ENCODE measurements at places on chromosomes 12 and 14.

DNA sequence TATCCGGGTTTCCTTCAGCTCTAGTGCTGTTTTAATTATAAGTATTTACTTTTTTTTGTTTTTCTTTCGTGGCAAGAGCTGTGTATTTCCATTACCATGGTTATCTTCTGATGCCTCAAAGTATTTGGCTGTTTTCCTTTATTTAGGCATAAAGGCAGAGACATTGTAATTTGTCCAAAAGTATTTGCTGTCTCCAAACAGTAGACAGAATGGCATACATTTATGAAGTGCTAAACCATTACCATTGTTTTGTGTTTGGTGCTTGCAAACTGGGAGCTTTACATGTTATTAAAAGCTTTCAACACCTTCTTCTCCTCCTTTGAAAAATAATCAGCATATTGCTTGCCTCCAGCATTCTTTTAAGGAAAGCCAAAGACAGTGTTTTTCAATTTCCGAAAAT lies 46.3 kb downstream of the FLRT2 start:
- no peak for DNase-seq

- peak; percentile 72 for DNase-seq
Observed at GRCh38 chr14:76926521-76927251, 100.5 kb downstream of the LRRC74A start.

- no peak for DNase-seq
Observed at GRCh38 chr14:62206456-62206855, 444.2 kb downstream of the SNAPC1 start.

DNA sequence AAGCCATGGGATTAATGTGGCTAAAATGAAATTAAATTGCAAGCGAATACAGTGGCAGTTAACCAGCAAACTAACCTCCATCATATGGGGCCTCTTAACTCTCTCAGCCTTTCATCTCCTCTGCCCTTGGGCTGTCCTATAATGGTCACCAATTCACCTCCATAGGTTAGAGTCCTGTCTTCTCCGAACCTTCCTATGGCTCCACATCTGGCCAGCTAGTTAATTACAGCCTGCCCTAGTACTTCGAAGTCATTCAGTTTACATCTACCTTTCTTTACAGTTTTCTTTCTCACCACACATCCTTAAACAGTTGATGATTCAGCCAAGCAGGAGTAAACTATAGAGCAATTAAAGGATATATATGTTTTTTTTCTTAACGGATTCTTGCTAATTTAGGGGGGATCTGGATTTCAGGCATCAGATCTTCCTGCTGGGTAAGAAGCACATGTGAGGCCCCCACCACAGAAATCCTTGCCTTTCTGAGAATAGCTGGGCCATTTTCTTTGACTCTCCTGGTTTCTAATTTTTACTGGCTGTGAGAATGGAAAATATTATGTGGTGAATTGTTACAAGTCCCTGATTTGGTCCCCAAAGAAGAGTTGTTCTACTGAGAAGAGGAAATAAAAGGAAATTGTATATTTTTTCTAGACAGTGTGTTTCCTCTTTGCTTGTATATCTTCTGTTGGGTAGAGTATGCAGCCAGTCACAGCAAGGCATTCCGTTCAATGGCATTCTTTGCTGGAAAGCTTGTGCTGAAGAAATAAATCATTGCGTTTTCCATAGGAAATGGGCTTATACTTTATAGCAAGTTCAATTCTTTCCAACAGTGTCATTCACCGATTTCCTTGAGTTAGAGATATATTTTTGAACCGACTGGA lies 16.7 kb downstream of the HMGA2 start:
- DNase-seq = no peak

- DNase-seq = no peak
Observed at GRCh38 chr14:41457393-41457792, 149.3 kb upstream of the LRFN5 start.

DNA sequence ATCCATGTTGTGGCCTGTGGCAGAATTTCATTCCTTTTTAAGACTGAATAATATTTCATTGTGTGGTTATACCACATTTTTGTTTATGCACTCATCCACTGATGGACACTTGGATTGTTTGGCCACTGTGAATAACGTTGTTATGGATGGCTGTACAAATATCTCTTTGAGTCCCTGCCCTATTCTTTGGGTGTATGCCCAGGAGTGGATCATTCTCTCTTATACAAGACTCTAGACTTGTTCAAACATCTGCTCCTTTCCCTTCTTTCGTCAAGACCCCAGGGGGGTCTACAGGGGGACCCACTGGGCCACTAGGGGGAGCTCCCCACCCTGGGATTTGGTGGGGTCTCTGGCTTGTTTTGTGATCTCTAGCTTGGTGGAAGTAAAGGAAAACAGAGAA lies 77.4 kb downstream of the FBXL14 start:
- DNase-seq = no peak

DNA sequence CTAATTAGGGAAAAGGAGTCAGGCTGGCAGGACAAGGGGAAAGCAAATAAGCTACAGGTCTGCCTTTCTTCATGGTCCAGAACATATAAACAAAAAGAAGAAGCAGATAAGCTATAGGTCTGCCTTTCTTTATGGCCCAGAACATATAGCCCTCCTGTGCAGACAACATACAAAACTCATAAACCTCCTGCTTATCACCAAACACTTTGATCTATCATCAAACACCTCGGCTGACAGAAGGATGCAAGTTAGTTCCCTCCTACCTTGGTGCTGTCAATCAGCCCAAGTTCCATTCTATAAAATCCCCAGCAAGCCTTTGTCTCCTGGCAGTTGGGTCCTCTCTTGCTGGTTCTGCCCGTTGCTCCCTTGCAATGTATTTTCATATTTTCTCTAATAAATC lies 23.2 kb downstream of the AMN1 start:
- no peak for DNase-seq

DNA sequence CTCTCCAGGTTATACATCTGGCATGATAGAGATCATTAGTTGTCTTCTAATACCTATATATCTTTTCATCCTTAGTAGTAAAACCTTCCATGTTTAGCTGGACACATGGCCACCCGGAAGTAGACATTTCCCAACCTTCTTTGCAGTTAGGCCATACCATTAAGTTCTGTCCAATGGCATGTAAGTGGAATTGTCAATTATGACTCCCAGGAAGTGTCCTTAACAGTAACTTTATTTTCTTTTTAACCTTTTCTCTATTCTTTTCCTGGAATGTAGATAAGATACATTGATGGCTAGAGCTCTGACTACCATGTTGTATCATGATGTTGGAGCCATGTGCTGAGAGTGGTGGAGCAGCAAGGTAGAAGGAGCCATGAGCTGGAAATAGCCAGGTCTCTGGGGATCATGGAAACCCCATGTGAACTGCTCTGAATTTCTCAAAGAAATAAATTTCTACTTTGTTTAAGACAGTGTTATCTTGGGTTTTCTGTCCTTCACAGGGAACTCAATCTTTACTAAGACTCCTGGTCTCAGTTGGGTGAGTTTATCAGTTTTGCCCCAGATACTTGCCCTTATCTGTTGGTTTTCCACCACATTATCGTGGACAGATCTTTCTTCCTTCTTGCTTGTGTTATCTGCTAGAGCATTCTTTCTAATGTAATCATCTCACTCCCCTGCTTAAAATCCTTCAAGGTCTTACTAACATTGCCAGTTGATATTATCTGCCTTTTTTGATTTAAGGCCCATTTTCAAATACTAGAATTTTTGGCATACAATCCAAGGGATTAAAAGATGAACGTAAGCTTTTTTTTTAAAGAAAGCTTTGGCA lies 5.1 kb upstream of the LTA4H start:
- no peak for DNase-seq

- no peak for DNase-seq
Observed at GRCh38 chr14:98576463-98576862, 695.5 kb downstream of the BCL11B start.

GRCh38 chr12:77946541-77947061 lies 115.9 kb downstream of the NAV3 start:
- no peak for DNase-seq

- peak; percentile 31 for DNase-seq
Observed at GRCh38 chr14:104436741-104437701, 142.5 kb upstream of the C14orf180 start.

DNA sequence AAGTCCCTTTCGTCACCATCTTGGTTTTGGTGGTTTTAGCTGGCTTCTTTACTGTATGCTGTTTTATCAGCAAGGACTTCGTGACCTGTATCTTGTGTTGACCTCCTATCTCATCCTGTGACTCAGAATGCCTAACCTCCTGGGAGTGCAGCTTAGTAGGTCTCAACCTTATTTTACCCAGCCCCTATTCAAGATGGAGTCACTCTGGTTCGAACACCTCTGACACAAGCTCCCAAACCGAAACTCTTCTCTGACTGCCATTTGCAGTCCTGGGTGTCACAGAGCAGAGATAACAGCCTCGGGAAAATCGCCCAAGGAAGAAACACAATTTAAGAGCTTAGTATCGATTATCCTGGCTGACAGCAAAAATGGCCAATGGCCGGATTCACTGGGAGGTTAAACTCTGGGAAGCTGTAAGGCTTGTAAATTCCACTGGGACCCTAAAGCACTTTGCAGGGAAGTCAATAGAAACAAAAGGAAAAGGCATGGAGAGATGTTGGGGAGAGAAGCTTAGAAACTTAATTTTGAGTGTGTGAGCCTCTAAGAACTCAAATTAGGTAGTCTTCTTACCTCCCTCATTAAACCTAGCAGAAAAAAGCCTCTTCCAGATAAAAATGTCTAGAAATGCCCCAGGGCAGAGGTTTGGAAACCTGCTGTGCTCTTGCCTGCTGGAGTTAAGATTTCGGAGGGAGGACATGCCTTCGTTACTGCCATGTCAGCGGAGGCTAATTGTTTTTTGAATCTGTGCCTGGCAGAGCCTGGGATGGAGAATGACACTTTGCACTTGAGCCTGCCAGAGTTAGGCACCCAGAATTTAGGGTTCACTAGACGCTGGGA lies 56.5 kb upstream of the RPH3A start:
- no peak for DNase-seq

DNA sequence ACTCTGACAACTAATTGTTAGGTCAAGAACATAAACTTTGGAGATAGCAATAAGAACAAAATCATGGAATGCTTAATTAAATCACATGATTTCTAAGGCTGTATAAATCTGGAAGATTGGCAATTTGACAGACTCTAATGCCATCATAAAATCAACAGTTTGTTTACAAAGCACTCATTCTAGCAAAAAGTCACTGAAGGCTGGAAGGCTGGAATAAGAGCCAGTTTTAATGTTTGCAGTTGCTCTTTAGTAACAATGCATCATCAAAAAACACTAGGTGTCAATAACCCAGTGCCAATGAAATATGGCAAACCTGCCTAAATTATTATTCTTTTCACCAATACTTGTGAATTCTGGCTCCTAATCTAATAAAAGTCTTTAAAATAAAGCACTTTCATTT lies 65.0 kb downstream of the NUMB start:
- DNase-seq = no peak

- no peak for DNase-seq
Observed at GRCh38 chr14:79841433-79841832, 369.9 kb downstream of the DIO2 start.

DNA sequence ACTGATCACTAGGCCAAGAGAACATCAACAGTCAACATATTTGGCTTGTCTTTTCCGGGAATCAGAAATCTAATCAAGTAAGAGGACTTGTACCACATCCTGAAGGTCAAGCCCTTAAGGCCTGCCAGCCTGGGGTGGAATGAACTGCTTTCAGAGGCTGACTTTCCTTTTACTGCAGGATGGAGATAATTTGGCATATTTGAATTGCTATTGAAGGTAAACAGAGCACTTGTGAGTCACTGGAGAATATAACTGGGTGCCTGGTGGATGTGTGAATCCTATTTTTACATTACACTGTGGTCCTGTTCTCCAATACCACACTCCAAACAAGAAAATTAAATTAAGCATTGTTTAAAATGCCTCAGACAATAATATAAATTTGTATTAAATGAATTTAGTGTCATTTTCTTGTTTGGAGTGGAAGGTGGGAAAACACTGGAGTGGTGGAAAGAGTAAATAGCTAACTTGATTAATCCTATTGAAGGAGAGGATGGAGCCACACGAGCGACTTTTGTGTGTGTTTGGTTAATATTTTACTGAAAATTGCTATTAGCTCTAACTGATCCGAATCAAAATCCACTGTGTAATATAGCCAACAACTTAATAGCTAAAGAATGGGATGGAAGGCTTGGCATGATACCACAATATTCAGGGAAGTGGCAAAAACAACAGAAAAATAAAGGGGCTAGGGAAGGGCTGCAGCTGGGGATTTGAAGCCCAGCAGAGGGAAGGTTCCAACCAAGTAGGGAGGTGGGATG lies 89.4 kb downstream of the OTX2 start:
- no peak for DNase-seq

- DNase-seq = no peak
Observed at GRCh38 chr14:88468406-88468805, 82.9 kb downstream of the SPATA7 start.

- no peak for DNase-seq
Observed at GRCh38 chr14:93857500-93858283, 69.4 kb upstream of the PRIMA1 start.

GRCh38 chr14:105169776-105170655 lies 1.4 kb upstream of the JAG2 start:
- no peak for DNase-seq

- DNase-seq = peak; percentile 20
Observed at GRCh38 chr12:41188058-41188840, at the start of gene PDZRN4. Gene PDZRN4 (plus strand): TSS chr12:41188320.

DNA sequence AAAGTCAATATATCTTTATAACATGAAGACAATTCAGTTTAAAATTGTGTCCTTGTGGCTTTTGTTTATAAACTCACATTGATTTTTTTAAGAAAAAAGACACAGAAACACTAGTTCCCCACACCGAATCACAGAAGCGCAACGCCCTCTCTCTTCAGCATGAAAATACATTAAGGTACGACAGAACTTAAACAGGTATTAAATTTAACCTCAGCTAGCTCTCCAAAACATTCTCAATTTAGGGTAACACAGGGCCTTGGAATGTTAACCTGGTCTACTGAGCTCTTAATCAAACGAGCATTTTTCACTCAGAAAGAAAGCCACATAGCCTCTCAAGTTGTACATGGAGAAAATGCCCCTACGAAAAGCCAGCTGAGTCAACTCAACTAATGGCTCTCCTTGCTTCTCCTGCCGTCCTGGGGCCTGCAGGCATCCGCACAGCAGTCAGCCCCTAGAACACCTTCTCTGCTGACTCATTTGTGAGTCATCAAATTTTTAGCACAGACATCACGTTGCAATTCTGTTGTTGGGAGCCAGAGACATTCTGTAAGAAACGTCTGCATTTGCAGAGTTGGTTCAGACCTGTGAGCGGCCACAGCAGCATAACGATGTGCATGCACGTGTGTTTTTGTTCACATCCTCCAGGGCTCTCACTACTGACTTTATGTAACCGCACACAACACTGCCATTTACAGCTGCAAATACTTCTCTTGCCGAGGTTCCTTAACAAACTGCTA lies 141.6 kb downstream of the ITPR2 start:
- peak; percentile 21 for DNase-seq

- no peak for DNase-seq
Observed at GRCh38 chr12:95605087-95605486, 53.8 kb upstream of the USP44 start.

GRCh38 chr14:61152851-61153364 lies 128.2 kb downstream of the TMEM30B start:
- DNase-seq = no peak
